ENCODE measurements at places on chromosomes 6 and 20. TPM values are rescaled to one million over a fixed set of nuclear protein-coding genes. Genes with fewer than 3 reads are reported as not detected.

Gene TFAP2B
- polyA plus RNA-seq: 0.07 TPM

- DNase-seq: no peak
These were observed 209.9 kb downstream of the PTPRK start for GRCh38 chr6:128310451-128310850.

Gene SNAP91
- polyA plus RNA-seq: 8.6 TPM

Gene DBNDD2
- 381 TPM for polyA plus RNA-seq

DNA sequence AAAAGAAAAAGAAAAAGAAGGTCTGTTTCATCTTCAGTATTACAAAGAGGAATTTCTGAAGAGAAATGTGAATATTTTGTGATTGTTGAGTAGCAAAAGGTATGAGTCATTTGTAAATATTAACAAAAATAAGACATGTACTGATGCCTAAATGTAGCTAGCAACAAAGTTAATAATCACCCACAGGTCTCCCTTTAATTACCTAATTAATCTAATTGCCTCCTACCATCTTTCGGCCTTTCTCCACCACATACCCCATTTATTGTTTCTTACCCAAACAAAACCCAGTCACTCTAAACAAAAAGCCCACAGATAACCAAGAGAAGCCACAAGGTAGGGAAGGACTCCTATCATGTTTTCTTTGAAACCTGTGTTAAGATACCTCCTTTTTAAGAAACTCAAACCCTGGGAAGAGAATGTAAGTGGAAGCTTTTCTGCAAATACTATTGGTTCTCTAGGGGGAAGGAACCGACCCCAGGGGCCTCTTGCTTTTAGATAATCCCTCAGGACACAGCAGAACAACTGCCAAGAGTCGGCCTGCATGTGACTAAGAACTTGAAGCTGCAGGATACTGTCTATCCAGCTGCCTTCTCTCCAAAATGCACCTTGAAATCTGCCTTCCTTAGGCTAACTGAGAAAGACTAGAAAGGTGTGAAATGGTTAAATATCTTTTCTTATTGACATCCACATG, 16.1 kb upstream of the STK38 start:
- DNase-seq: no peak

DNA sequence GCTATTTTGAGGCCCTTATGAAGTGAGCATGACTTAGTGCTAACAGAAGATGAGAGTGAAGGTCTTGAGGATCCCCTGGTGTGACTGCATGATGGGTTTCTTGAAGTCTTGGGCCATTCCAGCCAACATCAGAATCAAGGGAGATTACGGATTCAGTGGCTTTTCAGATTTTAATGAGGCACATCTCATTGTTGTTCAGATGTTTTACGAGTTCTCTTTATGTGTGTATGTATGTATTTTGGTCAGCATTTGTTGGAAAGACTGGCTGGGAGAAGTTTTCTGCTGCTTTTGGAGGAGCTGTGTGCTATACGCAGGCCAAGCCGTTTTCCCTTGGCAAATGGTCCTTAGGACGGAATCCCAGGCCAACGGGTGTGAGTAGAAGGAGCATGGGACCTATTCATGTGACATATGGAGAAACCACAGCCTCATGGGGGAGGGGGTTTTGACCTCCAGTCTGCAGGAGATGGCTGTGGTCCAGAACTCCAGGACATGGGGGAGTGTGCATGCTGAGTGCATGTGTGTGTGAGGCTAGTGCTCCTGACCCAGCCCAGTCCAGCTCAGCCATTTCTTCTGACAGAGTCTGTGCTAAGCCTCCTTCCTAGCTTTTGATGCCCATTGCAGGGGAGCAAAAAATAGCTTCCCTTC, 35.3 kb downstream of the CHMP4B start:
- DNase-seq: no peak

GRCh38 chr6:146127447-146128215, 98.8 kb downstream of the GRM1 start:
- DNase-seq: no peak

GRCh38 chr6:15434263-15434662, 188.4 kb downstream of the JARID2 start:
- DNase-seq: no peak

- DNase-seq: no peak
These were observed 100.9 kb upstream of the ENPP5 start for GRCh38 chr6:46271728-46272127.

- no peak for DNase-seq
These were observed 7.5 kb downstream of the FBXO5 start for GRCh38 chr6:152975204-152975915.
